CD4-positive, alpha-beta T cell (primary cell): ENCODE measurements at places on chromosomes 6 and 20.

DNA sequence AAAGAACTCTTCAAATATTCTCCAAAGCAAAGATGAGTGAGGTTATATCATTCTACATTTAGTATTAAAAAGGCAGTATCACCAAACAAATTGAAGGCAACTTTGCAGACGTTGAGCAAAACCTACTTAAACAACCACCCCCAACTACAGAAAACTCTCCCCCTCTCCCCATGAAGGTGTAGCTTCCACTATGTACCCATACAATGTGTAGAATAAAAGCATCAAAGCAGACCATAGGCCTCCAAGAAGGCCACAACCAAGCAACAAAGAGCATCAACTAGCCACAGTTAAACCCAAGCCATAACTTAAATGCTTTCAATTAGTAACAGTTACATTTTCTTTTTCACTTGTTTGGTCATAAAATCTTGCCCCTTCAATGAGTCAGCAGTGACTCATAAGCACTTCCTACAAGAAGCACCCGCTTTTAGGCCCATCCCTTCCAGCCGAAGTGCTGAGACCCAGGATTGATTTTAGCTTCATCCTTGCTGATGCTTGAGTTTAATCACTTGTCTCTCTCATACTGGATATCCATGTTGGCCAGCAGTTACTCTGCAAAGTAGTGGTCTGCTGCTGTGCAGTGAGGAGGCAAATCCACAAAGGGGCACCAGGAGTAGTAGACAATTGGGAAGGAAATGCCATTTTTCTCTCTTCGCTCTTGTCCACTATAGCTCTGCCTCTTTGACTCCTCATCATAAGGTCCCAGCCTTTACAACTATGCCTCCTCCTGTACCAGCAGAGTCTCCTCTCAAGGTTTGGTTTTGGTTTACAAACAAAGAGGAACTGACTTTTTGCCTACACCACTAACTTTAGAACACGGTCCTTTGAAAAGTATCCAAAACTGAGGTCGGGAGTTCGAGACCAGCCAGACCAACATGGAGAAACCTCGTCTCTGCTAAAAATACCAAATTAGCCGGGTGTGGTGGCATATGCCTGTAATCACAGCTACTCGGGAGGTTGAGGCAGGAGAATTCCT is 8.4 kb upstream of the NUP153 start:
- no peak for DNase-seq

- DNase-seq = no peak
Observed at GRCh38 chr6:160028487-160029275, 59.8 kb downstream of the IGF2R start.

- DNase-seq = no peak
Observed at GRCh38 chr6:136535017-136535765, 15.0 kb downstream of the MAP7 start.

GRCh38 chr20:17568972-17569521 is 828 bp upstream of the DSTN start:
- no peak for DNase-seq

- no peak for DNase-seq
Observed at GRCh38 chr6:6736791-6737654, 148.5 kb downstream of the LY86 start.

GRCh38 chr6:126156973-126157372 is 170.6 kb downstream of the TRMT11 start:
- DNase-seq = no peak

DNA sequence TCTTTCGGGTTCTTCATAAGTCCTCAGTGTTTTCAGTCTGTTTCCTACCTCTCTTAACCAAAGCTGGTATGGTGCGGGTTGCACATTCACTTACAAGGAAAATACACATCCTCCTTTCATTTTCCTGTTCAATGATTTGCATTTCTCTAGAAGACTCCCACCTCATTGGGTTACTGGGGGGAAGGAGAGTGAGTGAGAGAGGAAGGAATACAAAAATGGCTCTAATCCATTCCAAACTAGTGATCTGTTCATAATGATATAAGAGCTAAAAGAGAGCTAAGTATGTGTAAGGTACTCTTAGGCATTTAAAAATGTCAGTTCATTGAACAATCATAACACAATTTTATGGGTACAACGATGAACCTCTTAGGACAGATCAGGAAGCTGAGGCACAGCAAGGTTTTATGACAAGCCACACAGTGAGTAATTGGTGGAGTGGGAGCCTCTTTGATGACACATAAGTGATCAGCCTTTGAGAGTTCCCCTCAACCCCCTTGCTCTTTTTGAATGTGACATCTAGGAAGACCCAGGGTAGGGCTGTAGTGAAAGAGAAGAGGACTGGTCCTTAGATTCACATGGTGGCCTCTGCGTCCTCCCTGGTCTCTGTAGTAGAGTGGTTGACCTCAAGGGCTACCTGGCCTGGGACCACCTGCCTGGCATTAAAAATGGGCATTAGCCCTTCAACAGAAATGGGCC is 328.4 kb upstream of the SOX4 start:
- DNase-seq = no peak

GRCh38 chr20:59402681-59403080 is 102.3 kb downstream of the EDN3 start:
- no peak for DNase-seq

- no peak for DNase-seq
Observed at GRCh38 chr6:73282871-73283270, 19.9 kb upstream of the KHDC1 start.

- peak; percentile 64 for DNase-seq
Observed at GRCh38 chr20:35953387-35954199, 709 bp downstream of the SCAND1 start.

DNA sequence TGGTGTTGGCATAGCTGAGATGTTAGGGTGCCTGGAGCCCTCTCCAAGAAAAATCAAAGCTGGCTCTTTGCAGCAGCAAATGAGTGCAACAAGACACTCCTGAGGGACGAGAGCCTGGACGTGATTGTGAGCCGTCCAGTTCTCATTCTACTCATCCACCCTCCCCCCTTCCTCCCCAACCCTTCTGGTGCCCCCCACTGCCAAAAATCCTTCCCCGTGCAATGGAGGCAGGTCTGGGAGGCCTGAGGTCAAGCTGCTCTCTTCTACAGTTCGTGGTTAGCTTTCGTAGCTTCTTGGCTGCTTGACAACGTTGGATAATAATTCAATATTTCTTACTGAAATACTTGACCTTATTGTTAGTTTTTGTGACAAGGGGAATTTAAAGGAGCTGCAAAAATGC is 185.3 kb upstream of the SUPT3H start:
- DNase-seq = no peak

GRCh38 chr20:48292806-48293205 is 507.5 kb upstream of the SULF2 start:
- DNase-seq = no peak

GRCh38 chr6:43495409-43495941 is 14.7 kb downstream of the LRRC73 start:
- DNase-seq = peak; percentile 33

DNA sequence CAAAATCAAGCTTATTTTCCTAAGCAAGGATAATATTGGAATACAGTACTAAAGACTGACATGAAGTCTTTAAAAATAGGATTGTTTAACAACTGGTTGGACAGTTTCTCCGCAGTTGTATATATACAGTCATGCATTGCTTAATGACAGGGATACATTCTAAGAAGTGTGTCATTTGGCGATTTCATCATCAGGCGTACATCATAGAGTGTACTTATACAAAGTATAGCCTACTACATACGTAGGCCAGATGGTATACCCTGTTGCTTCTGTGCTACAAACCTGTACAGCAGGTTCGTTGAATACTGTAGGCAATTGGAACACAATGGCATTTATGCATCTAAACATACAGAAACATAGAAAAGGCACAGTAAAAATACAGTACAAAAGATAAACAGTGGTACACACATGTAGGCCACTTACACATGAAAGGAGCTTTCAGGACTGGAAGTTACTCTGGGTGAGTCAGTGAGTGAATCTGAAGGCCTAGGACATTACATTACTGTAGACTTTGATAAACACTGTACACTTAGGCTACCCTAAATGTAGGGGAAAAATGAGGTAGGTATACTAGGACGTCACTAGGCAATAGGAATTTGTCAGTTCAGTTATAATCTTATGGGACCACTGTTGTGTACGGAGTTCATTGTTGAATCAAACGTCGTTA is 20.1 kb downstream of the HECA start:
- no peak for DNase-seq

DNA sequence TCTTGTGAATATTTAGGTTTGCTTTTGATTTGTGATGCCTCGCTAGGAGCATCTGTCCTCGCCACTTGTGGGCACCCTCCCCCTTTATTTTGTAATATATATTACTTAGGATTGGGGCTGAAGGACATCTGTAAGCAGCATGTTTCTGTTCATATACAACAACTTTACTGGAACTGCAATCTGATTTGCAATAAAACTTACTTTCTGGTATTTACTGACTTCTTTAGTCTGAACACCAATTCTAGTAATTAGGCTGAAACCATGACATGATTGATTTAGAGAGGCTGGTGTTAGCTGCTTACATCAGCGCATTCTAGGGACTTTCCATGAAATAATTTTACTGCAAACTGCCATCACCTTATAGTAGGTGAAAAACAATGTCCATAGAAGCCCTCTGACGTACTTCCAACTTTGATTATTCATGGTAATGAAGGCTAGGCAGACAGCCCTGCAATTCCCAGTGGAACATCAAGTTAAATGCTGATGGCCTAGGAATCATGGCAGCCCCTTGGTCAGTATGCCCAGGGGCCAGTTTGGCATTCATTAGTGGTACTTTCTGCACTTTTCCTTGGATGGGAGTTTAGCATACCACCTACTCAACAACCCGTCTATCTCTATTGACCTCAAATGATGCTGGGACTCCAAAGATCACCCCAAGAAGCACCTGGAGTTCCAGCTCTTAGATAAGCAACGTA is 132.9 kb upstream of the MCHR2 start:
- no peak for DNase-seq

GRCh38 chr20:21456207-21456606 is 57.7 kb downstream of the NKX2-2 start:
- no peak for DNase-seq

DNA sequence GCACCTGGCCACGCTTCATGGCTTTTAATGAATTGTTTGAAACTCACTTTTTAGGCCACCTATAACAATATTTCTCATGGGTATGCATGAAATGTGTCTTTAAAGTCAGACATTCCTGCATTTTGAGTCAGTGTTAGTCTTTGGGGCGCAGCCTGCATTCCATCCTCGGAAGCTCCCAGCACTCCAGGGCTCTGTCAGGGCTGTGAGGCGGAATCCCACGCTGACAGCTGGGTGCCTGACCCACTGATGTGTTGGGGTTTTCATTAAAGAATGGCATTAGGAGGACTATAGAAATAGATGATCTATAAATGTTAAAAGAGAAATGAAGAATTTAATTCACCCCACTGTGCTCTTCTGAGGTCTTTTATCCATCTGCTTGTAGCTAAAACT is 16.2 kb upstream of the CLDN20 start:
- DNase-seq = no peak

- no peak for DNase-seq
Observed at GRCh38 chr6:145453376-145453775, 281.9 kb downstream of the EPM2A start.

DNA sequence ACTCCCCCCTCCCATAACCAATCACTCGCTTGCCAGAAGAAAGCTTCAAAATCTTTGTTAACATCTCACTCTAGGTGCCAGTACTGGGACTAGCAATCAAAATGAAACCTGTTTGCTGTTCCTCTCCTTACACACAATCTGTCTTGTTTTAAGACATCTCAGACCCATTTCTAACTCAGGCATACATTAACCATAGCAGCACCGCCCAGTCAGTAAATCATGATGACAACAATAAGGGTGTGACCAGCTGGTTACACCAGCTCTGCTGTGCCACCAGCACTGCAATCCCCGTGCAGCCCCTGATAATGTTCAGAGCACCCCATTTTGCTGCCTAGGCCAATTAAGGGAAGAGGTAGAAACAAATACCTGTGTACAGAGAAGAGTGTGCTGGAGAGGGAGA is 185.2 kb upstream of the TAB2 start:
- no peak for DNase-seq

- DNase-seq = no peak
Observed at GRCh38 chr6:75024828-75025227, 181.0 kb downstream of the COL12A1 start.

DNA sequence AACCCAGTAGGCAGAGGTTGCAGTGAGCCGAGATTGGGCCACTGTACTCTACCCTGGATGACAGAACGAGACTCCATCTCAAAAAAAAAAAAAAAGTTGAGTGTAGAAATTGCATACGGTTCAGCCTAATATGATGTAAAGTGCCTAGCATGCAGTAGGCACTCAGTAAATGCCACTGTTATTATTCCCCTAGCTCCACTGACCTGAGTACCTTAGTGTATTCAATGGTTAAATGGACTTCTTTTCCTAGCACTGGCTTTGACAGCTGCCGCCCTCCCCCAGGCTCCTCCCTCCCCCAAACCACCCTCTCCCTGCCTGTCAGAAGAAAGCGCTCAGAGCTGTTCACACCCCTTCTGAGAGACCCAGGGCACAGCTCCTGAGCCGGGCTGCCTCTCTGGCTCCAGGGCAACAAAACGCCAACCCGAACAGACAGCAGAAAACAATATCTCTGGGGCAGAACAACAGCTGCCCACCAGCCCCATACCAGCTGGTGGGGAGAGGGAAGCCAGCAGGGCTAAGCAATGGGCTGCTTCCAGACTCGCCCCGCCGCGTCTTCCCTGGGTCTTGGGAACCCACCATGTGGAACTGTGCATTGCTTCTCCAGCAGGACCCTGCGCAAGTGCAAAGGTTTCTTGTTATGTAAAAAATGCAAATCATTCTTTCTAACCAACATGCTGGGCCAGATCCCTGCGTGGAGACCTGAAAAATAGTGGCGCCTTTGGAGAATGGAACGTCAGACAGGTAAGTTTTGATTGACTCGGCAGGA is 4.5 kb downstream of the CPNE5 start:
- no peak for DNase-seq

GRCh38 chr6:36068012-36068392 is 40.4 kb downstream of the MAPK14 start:
- DNase-seq = no peak

DNA sequence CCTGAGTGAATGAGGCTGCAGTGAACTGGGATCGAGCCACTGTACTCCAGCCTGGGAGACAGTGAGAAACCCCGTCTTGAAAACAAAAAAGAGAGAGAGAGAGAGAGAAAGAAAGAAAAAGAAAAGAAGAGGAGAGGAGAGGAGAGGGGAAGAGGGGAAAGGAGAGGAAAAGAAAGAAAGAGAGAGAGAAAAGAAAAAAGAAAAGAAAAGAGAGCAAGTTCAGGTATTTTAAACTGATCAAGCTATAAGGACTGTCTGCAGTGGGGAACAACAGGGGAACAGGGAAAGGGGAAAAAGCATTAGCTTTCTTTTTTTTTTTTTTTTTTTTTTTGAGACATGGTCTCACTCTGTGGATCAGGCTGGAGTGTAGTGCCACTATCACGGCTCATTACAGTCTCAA is 2.5 kb downstream of the CGA start:
- no peak for DNase-seq

- no peak for DNase-seq
Observed at GRCh38 chr6:90159452-90159851, 137.2 kb downstream of the BACH2 start.

- no peak for DNase-seq
Observed at GRCh38 chr20:21096321-21097043, 9.7 kb downstream of the LINC00237 start.

- no peak for DNase-seq
Observed at GRCh38 chr6:170178561-170179477, 112.1 kb downstream of the DLL1 start.

- no peak for DNase-seq
Observed at GRCh38 chr6:66662196-66662595, 955.2 kb upstream of the EYS start.

- no peak for DNase-seq
Observed at GRCh38 chr6:47680051-47680450, 18.3 kb upstream of the ADGRF4 start.
